ENCODE measurements at places on chromosomes 5 and 9.

GRCh38 chr5:171574376-171574775 is 154.9 kb downstream of the FGF18 start:
- DNase-seq = no peak

DNA sequence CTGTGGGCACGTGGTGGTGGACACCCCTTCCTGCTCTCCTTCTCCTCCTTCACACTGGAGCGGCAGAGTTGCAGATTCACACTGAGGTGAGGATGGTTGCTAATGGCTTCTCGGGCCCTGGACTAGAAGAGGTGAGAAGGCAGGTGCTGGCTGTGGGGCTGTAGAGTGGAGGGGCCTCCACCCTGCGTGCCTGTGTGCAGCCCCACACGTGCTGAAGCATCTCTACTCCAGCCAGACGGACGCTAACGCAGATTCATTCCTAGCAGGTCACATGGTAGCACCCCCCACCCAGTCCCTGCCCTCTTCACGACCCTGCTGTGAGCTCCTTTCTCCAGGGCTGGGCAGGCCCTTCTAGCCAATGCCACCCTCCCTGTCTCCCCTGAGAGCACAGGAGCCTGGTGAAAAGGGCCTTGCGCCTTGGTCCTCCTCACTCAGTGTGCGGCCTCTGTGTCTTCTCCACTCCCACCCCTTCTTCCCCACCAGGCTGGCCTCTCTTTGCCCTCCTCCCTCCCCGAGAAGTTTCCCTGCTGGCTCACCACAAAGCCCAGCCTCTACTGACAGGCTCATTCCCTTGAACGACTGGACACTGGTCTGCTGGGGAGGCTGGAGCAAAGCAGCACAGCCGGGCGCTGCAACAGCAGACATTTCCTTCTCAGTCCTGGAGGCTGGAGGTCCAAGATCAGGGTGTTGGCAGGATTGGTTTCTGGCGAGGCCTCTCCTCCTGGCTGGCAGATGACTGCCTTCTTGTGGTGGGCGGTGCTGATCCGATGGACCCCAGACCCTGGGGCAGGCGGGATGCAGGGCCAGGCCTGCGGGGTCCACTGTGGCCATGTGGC is 14.2 kb downstream of the CACNA1B start:
- DNase-seq = no peak

GRCh38 chr5:72608297-72608696 is 101.1 kb upstream of the ZNF366 start:
- peak; percentile 57 for DNase-seq

- DNase-seq = no peak
Measured at GRCh38 chr9:99860266-99860665, 38.6 kb downstream of the NR4A3 start.

DNA sequence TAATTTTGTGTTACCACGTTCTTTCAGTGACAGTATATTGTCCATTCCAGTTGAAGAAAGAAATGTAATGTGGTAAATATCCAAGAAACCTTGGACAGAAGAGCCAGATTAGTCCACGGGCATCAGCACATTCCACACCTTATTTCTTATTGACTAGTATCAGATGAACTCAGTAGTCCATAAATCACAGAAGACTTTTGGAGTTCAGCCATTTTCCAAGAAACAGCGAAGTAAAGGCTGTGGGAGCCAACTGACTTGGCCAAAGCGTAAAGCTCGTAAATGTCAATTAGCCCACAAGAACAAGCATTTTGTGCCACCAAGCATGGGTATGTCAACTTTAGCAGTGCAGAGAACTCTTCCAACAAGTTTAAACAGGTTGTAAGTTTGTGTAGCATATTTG is 60.2 kb upstream of the STARD4 start:
- no peak for DNase-seq

DNA sequence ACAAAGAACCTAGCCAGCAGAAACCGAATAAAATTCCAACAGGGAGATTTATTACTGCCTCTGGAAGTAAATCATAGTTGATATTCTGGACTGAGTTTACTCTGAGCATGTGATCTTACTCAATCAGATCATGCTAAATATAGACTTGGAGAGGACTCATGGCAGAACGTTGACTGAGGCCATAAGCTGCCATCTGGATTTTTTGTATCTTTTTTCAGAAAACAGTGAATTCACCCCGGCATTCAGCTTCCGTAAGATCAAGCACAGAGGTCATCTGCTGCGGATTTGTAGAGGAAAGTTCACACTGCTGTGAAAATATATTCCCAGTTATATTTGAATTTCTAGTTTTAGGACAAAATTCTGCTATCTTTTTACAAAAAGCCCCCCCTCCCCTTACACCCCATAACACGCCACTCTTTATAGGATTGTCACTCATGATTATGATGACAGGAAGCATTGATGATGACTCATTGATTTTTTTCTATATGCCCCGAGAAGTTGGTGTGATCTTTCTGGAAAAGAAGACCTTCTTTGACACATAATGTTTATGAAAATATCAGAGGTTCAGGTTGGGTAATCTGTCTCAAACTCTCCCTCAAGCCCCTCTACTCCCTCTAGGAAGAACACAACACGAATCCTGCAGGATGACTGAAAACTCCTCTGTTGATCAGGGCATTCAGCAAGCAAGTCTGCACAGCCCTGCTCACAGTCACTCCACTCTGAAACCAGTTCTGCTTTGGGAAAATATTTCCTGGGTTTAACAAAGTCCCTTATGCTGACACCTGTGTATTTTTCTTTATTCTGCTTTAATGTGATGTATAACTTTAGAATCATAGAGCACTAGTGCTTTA is 70.8 kb downstream of the NXNL2 start:
- no peak for DNase-seq

DNA sequence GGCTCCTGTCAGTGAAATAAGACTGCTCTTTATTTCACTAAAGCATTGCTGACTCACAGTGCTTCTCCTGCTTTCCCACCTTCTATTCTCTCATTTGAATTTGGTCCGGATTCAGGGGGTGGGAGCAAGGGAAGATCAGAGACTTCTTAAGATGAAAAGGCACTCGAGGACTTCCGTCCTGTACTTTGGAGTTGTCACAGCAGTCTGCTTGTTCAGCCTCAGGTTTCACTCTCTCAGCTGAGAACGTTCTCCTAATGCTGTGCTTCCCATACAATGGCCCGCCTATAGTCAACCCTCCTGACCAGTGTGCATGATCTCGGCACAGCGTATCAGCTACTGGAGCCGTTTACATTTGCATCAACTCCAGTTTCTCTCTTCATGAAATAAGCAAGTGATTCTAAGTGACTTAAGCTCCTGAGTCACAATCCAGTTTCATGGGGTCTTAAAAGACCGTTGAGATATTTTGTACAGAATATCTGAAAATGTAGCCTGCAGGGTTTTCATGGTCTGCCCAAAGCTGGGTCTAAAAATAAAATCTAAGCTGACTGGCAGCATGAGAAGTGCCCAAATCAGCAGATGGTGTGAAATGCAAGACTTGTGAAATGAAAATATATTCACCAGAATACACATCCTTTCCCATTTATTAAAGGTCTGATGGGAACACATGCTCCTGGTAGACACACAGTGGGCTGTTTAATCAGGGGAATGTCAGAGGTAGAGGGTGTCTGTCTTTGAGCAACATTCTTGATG is 145.0 kb downstream of the ADCY2 start:
- DNase-seq = no peak

GRCh38 chr9:219670-220365 is 5.2 kb downstream of the DOCK8 start:
- DNase-seq = no peak

DNA sequence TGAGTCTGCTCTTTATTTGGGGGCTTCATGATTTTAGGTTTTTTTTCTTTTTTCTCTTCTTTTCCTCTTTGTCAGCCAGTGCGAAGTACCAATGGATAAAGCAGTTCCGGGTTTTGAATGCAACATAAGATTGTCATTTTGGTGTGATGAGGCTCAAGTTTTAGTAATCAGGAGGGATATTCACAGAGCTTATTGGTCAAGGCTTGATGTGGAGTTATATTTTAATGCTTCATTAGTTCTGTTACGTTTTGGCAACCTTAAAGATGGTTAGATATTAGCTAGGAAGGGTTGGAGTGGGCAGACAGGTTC is 1.4 kb downstream of the PIK3R1 start:
- peak; percentile 17 for DNase-seq

DNA sequence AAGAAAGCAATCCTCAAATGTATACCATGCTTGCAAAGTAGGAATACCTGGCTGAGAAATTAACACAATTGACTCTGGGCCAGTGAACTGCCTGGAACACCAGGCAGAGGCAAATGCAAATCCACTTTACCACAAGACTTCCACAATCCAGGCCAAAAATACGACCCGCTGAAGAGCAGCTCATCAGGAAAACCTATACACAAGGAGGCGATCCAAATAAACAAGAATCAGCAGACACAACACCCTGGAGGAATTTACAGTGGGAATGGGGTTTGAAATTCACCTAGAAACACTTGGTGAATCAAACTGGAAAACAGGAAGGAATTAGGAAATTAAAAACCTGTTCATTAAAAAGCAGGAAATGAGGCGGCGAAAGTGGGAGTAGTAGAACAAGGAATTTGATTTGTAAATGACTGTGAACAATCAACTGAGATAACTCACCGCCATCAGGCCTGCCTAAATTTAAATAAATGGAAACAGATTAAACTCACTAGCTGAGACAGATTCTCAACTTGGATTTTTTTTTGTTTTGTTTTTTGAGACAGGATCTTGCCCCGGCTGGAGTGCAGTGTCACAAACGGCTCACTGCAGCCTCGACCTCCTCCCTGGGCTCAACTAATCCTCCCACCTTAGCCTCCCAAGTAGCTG is 15.9 kb downstream of the CMBL start:
- no peak for DNase-seq

GRCh38 chr9:124511891-124512805 is 4.9 kb upstream of the NR5A1 start:
- DNase-seq = no peak

GRCh38 chr5:161897033-161897432 is 49.1 kb downstream of the GABRA1 start:
- DNase-seq = no peak

DNA sequence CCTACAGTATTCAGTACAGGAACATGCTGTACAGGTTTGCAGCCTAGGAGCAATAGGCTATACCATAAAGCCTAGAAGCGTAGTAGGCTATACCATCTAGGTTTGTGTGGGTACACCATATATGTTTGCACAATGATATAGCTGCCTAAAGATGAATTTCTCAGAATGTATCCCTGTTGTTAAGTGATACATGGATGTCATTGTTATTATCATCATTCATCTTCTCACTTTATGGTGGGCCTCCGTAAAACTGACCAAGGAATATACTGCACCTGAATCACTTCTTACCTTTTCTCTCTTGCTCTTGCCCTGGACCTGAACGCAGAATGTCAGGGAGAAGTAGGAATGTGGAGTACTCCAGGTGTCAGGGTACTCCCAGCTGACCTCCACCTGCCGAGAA is 11.8 kb downstream of the IL12B start:
- DNase-seq = no peak

GRCh38 chr9:132074736-132075135 is 4.9 kb downstream of the MED27 start:
- peak; percentile 84 for DNase-seq

- DNase-seq = no peak
Measured at GRCh38 chr5:178793151-178793550, 62.7 kb upstream of the ZNF354A start.

DNA sequence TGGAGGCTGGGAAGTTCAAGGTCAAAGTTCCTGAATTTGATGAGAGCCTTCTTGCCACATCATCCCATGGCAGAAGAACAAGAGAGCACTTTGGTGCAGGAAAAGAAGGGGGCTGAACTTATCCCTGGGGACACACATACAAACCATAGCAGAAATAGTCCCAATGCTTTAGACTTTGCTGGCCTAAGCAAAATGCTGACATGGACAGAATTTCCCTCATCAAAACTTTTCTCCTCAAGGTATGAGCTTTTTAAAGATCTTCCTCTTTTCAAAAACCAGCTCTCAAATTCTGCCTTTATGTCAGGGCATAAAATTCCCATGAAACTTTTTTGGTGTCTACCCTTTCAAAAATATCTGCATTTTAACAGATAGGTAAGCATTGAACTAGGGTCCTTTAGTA is 341.8 kb upstream of the SMARCA2 start:
- DNase-seq = no peak

- DNase-seq = no peak
Measured at GRCh38 chr5:91121347-91121993, 261.6 kb downstream of the ARRDC3 start.

DNA sequence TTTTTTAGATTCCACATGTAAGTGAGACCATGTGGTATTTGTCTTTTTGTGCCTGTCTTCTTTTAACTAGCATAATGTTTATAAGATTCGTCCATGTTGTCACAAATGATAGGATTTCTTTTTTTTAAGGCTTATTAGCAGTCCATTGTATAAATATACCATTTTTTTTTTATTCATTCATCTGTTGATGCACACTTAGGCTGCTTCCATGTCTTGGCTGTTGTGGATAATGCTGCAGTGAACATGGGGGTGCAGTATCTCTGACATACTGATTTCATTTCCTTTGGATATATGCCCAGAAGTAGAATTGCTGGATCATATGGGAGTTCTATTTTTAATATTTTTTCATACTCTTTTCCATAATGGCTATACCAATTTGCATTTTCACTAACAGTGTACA is 48.7 kb downstream of the KIAA1958 start:
- peak; percentile 68 for DNase-seq

- DNase-seq = no peak
Measured at GRCh38 chr5:38536968-38537367, 19.5 kb downstream of the LIFR start.

DNA sequence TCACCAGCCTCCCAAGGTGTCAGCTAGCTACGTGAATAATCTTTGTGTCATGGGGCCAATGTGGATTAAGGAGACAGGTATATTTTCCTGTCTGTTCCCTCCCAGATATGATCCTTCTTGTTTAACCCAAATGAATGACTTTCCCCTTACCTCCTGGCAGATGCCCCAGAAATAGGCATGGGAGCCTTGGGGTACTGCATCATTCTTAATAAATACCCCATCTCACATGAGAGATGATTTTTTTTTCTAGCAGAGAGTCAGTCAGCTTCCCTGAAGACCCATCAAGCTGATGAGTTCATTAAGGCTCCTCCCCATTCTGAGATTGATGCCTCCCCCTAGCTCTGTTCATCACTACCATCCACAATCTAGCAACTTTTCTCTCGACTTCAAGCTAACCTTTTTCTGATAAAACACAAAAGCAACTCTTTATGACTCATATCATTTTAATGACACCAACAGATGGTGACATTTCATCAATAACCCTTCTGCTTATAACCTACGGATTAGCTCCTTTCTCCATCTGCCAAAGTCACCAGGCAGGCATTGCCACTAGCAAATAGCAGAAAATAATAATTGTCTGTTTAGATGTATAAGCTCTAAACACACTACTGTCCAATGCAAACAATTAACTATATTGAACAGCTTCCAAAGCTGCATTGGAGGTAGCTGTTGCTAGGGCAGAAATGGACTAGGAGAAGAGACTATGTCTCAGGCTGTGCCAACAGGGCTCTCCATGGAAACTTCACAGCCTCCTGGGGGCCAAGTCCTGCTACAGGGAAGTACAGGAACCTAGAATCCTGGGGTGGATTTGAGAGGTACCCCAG is 143.7 kb downstream of the ACER2 start:
- no peak for DNase-seq

All from fibroblast of skin of back (primary cell).